ENCODE measurements at places on chromosomes 12 and 14.
A peak's percentile ranks its signal among the peaks of the same experiment; 100 is the strongest.

DNA sequence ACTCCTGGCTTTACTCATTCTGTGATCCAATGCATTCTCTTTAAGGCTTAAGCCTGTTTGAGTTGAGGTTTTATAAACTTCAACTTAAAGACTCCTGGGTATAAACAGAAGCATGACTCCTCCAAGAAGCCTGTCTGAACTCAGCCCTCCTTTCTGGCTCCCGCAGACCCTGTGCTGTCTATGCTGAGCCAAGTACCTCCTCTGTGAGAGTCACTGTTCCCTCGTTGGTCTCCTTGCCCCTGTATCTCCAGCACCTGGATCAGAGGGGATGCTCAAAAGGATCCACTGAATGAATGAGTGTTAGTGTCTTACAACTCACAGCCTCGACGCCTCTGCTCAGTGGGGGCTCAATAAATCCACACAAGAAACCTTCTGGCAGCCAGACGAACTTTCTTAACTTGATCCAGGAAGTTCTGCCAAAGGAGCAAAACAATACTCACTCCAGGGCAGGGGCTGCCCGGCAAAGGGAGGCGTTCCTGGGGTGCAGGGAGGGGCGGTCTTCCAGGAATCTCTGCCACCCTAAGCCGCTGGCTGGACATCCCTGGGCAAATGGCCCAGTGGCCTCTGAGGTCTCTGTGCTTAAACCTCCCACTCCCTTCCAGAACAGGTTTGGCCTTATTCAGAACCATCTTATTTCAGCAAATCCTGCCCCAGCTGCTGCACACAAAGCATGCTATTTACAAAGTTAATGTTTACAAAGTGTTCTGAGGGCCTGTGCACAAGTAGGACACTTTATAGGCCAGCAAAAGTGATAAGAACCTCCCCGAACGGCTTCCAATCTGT lies 32.9 kb downstream of the MAP1LC3B2 start:
- DNase-seq, result no peak

DNA sequence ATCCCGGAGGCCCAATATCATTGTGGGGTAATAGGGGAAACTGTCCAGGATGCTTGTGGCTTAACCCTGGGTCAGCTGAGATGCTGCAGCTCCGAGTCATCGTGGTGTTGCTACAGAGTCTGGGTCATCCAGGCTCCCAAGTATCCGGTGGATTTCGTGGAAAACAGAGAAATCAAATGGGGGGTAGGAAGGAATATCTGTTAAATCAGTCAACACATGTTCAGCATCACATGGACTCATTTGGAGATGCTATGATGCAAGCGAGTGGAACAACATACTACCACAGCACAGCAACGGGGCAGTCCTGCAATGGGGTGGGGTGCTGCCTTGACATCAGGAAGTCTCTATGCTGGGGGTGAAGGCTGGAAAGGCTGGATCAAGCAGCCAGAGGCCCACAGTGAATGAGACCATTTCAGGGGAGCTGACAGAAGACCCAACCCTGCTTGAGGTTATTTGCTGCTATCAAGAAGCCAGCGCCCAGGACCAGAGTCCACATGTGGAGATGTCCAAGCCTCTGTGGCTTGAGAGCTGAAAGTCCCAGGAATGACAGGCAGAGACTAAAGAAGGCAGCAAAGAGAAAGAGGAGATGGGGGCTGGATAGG lies 22.9 kb downstream of the VDR start:
- DNase-seq, result no peak

DNA sequence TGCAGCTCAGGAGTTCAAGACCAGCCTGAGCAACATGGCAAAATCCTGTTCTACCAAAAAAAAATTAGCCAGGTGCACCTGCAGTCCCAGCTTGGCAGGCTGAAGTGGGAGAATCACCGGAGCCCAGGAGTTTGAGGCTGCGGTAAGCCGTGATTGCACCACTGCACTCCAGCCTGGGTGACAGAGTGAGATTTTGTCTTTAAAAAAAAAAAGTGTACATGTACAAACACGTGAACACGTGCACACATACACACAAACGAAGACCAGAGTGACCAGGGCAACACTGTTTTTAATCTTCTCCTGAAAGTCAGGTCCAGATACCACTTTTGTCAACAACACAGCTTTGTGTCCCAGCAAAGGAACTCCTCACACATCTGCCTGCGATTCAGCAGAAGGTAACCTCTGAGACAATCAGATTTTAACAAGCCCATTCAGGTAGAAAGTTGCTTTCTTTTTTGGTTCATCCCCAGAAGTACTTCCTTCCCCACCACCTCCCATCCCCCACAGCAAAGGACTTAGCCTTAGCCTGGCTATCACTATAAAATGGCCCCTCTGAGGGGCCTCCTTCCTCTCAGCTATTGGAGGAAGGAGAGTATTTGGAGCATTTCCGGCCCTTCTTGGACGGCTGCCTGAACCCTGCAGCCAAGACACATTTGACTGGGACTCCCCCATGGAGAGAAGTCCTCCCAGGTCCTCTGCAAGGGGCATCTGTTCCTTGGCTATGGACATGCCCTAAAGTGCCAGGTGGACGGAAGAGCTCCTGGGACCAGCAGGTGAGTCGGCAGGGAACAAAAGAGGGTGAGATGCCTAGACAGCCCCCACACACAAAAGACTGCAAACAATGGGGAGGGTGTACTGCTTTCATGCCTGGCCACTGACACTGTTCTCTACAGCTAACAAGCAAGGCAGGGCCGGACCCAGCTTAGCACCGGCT lies 9.8 kb downstream of the CTDSP2 start:
- no peak for DNase-seq

DNA sequence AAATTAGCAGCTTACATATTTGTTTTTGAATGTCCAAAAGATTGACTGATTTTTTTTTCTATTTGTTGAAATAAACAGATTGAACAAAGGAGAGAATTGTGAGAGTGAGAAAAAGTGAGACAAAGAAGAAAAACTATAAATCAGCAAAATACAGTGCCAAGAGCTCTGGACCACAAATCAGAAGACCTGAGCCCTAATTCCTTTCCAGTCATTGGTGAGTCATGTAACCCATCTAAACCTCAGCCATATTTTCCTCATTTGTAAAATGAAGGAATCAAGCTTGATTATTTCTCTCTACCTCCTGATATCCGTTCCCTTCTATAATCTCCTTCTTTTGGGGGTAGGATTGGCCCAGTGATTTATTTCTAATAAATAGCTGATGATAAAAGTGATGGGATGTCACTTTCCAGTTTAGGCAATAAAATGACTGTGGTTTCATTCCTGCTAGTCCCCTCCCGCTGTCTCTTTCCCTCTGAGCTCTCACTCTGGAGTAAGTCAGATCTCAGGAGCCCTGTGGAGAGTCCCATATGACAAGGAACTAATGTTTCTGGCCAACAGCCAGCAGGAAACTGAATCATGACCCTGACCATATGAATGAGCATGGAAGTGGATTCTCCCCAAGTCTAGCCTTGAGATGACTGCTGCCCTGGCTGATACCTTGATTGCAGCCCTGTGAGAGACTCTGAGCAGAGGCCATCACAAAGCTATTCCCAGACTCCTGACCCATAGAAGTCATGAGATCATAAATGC lies 218.9 kb downstream of the ACSS3 start:
- DNase-seq, result no peak

- DNase-seq, result peak; percentile 1
Observed at GRCh38 chr14:74085047-74085637, 386 bp downstream of the LIN52 start.

DNA sequence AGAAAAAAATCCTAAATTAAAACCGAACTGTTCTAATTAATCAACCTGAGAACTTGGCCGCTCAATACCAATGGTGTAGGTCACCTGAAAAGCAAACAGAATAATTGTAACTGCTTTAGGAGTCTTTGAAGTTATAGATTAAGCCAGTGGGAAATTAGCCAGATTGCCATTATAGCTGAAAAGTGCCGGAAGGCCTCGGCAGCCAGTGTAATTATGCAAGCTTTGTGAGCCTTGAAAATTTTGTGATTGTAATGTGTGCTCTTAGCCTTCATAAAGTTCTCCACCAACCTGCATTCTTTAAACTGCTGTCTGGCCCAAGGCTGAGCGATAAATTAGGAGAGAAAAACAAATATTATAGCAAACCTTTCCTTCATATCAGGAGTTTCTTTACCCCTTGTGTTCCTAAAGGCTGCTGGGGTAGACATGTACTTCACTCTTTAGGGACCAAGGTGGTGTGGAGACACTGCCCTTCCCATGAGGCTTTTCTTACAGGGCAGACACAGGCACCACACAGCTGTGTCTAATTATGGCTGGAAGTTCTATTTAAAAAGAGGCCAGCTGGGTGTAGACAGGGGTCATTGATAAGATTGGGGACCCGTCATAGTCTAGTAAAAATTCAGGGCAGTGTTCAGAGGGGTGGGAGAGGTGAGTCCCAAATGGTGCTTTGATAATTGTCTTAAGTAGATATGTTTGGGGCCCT lies 991.2 kb downstream of the FLRT2 start:
- no peak for DNase-seq
